Myocyte (in vitro differentiated cells): ENCODE measurements at places on chromosomes 12 and 14.

- DNase-seq: no peak
These were observed 234.1 kb downstream of the BCL11B start for GRCh38 chr14:99037777-99038430.

DNA sequence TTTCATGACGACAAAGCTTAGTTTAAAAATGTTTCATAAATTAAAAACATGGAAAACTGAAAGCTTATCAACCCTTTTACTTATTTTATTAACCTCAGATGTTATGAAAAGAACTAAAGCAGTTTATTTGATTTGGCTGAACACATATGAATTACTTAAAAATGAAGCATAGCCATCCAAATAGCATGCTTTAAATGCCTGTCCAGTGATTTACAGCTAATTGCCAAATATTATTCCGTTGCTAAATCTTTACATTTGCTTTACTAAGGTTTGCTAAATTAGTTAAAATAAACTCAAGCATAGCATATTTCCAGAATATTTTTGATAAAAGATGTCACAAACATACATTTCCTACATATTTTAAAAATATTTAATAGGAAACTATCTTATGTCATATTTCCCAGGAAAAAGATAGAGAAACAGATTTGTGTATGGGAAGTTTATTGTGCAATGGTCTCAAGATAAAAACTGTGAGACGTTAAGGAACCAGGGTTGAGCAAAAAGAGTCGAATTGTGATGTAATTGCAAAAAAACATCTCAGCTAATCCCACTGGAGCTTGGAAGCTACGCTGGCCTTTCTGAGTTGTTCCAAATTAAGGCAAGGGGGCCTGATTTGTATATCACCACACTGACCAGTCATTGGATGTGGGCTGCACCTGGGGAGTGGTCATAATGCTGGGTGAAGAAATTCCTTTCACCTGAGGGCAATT, 25.8 kb downstream of the GPR135 start:
- no peak for DNase-seq

DNA sequence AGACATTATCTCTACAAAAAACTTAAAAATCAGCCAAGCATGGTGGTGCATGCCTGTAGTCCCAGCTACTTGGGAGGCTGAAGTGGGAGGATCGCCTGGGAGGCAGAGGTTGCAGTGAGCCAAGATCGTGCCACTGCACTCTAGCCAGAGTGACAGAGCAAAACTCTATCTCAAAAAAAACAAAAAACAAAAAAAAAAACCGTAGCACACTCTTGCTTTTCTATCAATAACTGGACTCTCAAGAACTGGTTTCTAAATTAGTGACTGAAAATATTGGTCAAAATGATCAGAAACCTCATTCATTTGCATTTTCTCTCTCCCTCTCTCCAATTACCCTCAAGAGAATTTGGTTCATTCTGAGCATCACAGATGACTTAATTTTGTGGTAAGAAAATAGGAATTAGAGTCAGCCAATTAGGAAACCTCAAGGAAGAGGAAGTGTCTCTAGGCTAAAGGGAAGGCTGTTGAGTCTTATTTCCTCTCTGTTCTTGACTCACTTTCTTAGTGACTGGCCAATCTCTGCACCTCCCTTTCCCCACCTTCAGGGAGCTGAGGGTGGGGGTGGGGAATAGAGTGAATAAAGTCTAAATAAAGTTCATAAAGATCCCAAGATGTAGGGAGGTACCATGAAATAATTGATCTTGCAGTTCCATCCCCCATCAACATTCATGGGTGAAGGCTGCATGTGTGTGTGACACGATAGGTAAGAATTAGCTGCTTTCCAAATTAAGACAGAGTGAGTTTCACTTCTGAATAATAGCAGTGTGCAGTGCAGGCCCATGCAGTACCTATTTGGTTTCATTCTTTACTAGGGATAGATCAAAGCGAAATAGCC, 6.8 kb upstream of the PSMA6 start:
- DNase-seq: no peak

DNA sequence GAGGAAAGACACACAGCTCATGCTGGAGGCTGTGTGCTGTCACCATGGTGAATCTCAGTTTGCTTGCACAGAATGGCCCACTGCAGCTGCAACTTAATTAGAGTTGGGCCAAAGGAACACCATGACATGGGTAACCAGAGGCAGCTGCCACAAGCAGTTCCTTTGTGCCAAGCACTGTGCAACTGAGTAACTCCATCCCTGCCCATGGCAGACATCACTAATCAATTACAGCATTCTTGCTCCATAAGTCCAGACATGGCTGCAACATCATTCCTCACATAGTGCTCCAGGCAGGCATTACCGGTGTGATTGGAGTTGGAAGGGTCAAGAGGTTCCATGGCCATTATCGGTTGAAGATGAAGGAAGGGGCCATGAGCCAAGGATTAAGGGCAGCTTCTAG, 207.0 kb downstream of the RBM19 start:
- no peak for DNase-seq

DNA sequence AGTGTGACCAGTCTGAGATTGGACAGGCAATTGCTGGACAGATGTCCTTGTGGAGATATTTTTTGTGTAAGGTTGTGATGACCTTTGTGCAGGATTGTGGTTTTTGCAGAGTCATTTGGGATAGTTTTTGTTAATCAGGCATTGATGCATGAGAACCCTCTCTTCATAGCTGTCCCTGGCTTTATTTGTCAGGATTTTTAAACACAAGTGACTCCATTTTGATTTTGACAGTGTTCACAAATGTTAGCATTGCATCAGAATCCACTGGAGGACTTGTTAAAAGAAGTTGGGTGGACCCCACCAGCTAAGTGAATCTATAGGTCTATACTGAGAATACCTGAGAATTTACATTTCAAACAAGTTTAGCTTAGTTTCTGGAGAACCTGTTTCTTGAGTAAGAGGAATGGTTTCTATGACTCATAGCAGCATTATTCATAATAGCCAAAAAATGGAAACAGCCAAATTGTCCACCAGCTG, 11.8 kb downstream of the FNTB start:
- no peak for DNase-seq

DNA sequence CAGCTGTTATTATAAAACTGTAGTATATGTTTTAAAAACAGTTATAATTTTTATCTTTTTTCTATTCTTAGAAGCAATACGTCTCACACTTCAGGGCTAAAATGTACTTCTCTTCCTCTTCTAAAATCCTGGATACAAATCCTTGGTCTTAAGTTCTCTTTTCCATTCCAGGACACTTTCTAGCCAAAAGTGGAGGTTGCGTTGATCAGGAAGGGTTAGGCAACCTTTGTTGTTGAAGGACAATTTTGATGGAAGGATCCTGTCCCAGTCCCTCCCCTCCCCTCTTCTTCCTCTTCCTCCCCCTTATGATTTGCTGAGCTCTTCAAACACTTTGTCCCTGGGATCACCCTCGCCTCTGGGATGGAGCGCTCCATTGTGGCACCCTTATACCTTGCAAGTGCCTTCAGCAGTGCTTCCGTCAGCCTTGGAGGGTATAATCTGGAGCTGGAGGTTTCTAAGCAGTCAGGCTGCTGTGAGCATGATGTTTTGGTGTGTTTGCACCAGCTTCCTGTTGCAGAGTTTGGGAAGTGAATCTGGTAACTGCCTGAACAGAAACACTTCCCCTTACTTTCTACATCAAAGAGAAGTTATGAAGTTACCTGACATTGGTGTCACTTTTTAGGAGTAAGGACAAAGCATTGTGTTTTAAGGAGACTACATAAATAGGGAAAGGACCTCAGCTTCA, 87.4 kb upstream of the SLC38A2 start:
- no peak for DNase-seq

- DNase-seq: peak; percentile 73
These were observed at the start of gene CKB for GRCh38 chr14:103522649-103523574. CKB (minus strand) TSS chr14:103522830; CDS start chr14:103522493, 337 bp downstream.

GRCh38 chr14:71686677-71687076, 245.6 kb upstream of the RGS6 start:
- no peak for DNase-seq

- no peak for DNase-seq
These were observed 32.5 kb downstream of the PACS2 start for GRCh38 chr14:105346876-105347586.

GRCh38 chr12:130634866-130635265, 81.2 kb downstream of the RIMBP2 start:
- no peak for DNase-seq

DNA sequence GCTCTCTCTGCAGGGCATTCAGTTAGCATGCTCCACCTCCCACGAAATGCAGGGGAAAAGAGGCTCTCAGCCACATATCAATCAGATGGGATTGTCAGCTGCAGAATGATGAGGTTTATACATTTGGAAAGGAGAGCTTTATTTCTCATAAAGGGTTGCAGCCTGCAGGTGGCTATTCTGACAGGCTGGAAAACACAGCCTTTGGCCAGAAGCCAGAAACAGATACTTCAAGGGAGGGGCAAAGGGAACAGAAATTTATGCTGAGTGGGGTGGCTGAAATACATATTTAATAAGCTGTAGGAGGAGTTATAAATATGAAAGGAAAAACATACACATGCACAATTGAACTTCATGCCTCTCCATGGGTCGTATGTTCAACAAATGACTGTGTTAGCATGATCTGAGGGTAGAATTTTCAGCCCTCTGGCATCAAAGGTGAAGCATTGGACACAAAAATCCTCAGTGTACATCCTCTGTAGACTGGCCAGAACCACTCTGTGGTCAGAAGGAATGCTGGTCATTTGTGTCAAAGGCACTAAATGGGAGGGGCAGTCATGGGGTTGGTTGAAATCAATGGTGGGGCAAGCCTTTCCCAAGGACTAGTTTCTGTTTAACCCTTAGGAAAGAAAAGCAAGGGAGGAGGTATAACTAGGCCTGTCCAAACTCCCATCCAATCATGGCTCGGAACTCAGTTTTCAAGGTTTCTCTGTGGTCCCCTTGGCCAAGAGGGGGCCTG, 62.4 kb downstream of the TMX1 start:
- DNase-seq: peak; percentile 49

GRCh38 chr12:1920971-1921370, 2.5 kb upstream of the CACNA2D4 start:
- DNase-seq: no peak

DNA sequence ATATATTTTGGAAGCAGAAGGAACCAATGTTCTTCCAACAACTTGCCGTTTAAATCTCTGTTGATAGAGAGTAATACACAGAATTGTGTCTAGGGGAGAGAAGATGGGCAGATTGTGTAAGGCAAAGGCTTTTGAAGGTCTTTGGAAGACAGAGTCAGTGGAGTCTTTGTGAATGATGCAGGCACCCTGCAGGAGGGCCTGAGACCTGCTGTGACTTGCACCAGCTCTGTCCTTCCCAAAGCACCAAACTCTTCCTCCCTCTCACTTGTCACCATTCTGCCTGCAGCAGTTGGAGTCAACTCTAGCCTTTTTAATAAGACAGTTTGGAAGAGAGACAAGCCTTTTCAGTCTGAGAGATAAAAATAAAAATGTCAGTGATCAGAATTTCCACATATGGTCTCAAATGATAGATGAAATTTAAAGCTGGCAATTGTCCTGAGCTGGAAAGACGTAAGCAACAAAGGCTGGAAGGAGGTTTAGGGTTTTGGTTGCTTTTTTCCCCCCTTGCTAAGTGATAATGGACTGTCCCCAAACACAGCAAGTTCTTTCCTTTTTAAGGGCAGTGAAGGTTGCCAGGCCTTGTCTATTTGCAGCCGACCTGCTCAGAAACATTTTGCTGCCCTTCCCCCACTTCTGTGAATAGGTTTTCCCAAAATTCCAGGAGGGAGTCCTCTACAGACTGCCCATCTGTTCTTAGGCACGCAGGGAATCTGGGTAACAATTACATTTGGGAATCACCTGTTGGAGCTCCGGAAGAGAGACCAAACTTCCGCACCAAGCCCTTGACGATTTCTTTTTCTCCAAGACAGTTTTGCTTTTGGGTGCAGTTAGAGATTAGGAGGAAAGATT, 103.0 kb upstream of the NTF3 start:
- DNase-seq: peak; percentile 16

GRCh38 chr12:109946505-109946904, 46.4 kb downstream of the TCHP start:
- peak; percentile 66 for DNase-seq

GRCh38 chr12:19967431-19967830, 400.9 kb upstream of the PDE3A start:
- peak; percentile 72 for DNase-seq

DNA sequence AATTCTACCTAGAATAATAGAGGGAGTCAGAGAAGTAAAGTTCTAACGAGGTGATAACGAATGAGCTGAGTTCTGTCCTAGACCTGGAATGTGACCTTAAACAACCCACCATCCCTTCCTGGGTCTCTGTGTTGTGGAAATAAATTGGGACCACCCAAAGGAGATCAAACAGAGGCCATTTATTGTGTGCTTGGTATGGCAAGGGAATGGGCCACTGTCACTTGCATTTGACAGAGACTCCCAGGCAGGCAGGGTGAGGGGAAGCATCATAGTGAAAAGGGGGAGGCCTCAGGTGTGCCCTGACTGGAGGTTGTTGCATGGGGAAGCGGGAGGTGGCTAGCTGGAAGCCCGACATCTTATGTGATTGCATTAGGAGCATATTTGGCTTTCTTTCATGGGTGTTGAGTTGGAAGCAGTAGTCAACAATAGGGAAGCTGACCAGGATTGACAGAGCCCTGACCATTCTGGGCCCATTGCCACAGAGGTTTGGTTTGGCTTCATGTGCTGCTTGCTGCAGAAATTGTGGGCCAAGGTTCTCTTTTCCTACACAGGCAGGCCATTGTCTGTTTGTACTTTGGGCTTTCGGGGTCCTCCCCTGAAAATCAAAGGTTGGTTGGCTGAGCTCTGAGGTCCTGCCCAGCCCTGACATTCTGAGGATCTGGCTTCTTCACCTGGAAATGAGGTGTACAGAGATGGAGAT, 17.6 kb upstream of the FAM181A start:
- no peak for DNase-seq

DNA sequence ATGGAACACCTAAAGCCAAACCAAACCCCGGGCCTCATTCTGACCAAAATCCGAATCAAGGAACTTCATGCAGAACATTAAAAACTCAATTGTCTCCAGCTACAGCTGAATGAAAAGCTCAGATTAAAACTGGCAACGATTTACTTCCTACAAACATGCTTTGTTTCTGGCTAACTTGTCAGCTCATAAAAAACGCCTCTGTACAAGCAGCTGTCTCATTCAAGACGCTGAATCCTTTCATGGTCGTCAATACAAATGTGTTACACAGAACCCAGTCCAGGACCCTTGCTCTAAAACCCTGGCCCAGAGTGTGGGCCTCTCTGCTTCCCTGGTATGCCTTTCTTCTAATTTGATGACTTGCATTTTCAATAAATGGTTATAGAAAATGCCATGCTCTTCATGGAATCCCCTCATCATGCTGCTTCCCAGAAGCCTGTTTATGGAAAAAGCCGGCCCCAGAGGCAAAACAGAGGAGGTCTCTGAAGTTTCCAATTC, 183.1 kb downstream of the PHLDA1 start:
- no peak for DNase-seq

- no peak for DNase-seq
These were observed 415.4 kb downstream of the ZFP36L1 start for GRCh38 chr14:68377459-68377858.

DNA sequence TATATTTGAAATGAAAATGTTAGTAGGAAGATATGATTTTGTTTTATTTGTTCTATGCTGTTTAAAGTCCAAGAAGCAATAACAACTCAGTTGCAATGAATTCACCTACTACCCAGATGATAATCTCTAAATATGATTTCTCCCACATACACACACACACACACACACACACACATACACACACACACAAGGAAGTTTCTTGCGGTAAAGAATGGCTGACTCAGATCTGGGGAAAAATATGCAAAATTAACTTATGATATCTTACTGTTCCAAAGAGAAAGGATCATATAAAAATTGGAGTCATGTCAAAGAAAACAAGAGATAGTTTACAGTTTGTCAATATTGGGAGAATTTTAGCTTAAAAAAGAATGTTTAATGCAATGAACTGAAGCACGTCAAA, 456.7 kb downstream of the SLC16A7 start:
- no peak for DNase-seq
